SW 1271 (cell line): ENCODE measurements at places on chromosomes 2 and 18.
A peak's percentile ranks its signal among the peaks of the same experiment; 100 is the strongest.

GRCh38 chr2:46067501-46068305 lies 229.5 kb upstream of the EPAS1 start:
- DNase-seq = peak; percentile 93

GRCh38 chr18:6557057-6557769 lies 142.5 kb upstream of the L3MBTL4 start:
- no peak for DNase-seq

GRCh38 chr2:19881221-19881907 lies 20.4 kb downstream of the TTC32 start:
- no peak for DNase-seq

DNA sequence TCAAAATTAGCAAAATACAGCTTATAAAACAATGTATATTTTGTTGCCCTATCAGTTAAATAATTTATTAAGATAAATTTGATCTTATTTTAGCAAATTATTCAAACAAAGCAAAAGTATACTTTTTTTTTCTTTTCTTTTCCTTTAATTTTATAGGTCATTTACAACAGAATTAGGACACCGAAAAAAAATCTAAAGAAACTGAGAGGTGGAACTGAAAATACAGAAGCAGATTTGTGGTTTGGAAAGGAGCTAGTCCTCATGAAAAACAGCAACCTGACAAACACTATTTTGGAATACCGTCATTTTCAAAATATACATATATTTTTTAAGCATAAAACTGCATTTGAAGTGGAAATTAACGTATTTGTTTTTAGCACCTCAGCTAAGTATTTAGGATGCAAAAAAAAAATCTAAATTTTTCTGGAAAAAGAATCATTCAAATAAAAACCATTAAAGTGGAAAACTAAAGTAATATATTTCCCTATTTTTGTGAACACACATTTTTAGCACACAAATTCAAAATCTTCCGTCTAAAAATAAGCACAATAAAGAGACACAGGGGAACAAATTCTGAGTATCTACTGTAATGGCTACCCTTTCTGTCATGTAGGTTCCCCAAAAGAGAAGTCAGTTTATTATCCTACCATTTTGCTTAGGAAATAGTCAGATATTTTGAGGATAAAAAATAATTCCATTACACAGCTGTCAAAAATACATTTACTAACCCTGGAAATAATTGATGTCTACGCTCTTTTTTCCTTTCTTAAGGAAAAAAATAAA lies 2.7 kb downstream of the CCDC88A start:
- DNase-seq = no peak

DNA sequence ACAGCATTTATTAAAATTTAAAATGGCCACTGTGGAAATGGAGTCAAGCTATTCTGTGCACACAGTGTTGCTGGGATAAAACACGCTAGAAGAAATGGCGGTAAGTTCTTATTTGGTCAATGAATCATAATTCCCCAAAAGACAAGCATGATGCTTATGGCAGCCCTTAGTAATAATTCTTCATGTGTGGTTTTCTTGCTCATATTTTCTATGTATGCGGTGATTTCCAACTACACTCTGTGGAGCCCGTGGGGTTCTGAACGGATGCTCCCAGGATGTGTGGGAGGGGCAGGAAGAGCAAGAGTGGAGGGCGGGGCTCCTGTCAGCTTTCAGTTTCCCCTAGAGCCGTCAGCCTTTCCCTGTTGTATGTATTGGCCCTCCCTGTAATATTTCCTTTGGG lies 91.7 kb upstream of the RMDN2 start:
- no peak for DNase-seq

DNA sequence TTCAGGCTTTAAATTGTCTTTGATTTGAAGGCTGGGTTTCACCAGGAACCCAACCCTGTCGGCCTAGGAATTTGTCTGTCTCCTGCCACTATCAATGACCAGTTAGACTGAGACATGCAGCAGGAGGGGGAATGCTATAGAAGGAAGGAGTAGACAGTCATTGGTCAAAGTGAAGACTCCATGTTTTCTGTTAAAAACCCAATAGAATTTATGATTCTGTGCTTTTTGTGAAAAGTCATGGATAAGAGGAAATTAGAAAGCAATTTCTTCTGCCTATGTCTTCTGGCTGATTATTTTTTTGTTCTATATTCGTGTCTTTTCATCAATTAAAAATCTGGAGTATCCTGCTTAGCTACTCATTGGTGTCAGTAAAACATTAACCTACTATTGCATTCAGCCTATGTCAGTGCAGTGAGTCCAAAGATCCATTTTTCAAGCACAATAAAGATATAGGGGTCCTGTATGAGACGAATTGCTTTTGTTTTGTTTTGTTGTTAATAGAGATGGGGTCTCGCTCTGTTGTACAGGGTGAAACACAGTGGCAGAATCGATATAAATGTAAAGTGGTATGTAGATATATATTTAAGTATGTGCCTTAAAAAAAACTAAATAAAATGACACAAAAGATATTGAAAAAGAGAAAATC lies 7.9 kb upstream of the KYNU start:
- DNase-seq = no peak

DNA sequence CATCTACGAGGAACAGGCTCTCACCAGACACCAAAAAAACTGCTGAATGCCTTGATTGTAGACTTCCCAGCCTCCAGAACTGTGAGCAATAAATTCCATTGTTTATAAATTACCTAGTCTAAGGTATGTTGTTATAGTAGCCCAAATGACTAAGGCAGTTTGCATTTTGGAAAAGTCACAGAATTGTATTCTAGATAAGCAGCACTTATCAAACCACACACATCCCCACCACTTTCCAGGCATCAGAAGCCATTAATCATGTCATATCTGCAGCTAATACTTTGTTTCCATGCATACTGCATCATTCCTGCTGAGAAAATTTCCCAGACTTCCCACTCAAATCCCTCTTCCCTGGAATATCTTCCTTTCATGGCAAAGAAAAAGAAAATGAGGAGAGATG lies 187.2 kb downstream of the INO80D start:
- no peak for DNase-seq

DNA sequence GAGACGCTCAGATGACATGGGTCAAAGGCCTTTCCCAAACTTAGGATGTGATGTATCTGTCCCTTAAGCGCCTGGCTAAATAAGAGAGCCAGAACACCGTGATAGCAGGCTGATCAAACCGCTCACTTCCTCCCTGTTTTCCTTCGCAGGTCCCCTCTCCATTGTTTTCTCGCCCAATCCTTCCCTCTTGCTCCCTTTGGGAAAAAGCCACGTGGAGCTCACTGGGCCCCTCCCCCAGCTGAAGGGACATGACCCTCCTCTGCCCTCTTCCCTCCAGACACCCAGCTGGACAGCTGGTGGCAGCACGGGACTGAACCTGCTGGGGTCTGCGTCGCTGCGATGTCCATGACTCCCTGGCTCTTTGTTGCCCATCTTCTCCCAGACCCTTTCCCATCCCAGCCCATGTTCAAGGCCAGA lies 201.7 kb downstream of the TNS1 start:
- no peak for DNase-seq

DNA sequence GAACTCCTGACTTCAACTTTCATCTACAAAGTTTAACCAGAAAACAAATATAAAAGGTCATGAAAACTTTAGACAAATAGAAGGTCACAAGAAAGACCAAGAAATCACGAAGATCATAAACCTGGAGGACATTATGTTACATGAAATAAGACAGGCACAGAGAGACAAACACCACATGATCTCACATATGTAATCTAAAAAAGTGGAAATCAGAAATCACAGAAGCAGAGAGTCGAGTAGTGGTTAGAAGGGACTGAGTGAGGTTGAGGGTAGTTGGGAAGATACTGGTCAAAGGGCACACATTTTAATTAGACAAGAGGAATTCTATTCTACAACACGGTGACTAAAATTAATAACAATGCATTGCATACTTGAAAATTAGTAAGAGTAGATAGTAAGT lies 1.4 kb downstream of the GCFC2 start:
- no peak for DNase-seq

DNA sequence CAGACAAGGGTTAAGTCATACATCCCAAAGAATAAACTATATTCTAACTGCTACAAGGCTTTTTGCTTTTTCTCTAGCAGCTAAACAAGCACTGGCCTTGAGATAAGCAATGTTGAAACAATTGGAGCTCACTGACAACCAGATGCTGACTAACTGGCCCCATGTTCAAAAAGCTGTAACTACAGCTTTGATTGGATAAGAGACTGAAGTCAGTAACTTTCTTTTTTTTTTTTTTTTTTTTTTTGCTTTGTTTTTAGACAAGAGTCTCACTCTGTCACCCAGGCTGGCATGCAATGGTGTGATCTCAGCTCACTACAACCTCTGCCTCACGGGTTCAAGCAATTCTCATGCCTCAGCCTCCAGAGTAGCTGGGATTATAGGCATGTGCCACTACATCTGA lies 45.4 kb upstream of the TMEM163 start:
- no peak for DNase-seq

GRCh38 chr2:129764376-129765325 lies 214.8 kb upstream of the RAB6C start:
- DNase-seq = no peak

GRCh38 chr2:240614391-240614790 lies 10.9 kb upstream of the GPR35 start:
- no peak for DNase-seq
